ENCODE measurements at places on chromosomes 6 and 20.

- DNase-seq: no peak
Measured at GRCh38 chr6:138415125-138415524, 11.1 kb downstream of the HEBP2 start.

- peak; percentile 82 for DNase-seq
Measured at GRCh38 chr20:46135856-46136633, 17.9 kb downstream of the CD40 start.

GRCh38 chr6:107657755-107658461 is 166.2 kb downstream of the SCML4 start:
- peak; percentile 34 for DNase-seq

DNA sequence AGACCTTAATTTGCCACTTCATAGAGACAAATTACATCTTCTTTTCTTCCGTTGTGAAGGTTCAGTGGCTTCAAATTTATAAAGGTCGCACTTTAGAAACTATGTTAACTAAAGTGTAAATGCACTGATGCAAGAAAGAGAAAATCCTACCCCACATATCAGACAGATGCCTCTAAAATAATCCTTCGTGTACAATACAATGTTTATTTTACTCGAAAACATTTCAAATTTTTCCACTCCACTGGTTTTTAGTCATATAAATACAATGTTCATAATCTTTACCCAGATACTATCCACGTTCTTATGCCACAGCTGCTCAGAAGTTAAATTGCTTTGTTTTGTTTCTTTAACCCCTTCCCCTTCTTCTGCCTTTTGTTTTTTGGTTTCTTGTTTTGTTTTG is 140.3 kb upstream of the LAMP5 start:
- DNase-seq: no peak

DNA sequence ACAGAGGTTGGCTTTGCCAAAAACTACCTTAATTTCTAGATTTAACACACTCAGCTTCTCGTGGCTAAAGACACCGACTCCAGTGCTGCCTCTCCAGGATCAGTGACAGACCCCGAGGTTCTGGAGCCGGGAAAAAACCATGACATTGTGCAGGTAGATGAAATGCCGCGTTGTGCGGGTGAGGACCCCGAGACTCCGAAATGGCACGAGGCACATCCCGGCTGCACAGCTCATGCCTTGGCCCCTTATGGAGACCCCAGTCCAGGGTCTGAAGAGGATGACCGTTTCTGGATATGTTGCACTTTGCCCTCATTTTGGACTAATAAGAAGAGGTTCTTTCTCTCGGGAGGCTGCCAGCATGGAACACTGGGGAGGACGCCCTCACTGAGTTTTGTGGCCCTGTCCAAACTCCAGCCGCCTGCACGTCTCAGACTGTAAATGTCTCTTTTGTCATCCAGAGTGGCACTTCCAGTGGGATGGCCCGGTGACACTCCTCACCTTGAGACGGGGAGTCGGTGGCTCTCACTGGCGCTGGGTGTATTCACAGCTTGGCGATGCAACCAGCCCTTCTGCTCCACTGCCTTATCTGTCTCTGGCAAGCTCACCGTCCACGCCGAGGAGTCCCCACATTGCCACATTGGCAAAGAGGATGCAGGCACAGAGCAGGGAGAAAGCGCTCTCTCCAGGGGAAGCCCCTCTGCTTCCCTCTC is 245.2 kb downstream of the SMOC2 start:
- no peak for DNase-seq

DNA sequence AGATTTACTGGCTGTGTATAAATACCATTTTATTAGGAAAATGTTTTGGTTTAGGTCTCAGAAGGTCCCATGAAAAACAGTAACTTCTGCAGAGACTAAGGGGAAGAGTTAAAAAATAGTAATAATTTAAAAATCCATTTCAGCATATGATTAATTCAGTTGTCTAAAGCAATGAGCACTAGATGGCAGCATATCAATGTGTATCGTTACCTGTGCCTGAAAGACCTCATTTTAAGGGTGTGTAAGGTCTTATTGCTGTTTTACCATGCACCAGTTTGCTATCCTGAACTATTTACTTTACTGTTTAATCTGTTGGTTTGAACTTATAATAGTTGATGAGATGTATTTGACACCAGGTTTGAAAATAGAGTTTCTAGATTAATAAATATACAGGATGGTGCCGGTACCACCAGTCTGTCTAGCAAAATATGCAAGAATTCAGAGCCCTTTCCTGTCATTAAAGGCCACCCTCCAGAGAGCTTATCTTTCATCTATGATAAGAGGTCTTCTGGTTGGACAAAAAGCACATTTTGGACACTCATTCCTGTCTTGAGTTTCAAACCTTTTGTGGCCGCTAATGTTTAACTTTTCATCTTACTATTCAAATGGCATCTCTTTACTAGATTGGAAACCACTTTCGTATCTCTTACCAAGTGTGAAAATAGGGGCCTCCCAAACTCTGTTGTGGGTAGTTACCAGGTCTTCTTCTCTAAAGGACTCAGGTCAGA is 8.9 kb upstream of the AHI1 start:
- DNase-seq: peak; percentile 76

GRCh38 chr20:6558341-6558740 is 209.1 kb upstream of the BMP2 start:
- DNase-seq: no peak

GRCh38 chr20:45959956-45960630 is 11.9 kb downstream of the ZNF335 start:
- no peak for DNase-seq

DNA sequence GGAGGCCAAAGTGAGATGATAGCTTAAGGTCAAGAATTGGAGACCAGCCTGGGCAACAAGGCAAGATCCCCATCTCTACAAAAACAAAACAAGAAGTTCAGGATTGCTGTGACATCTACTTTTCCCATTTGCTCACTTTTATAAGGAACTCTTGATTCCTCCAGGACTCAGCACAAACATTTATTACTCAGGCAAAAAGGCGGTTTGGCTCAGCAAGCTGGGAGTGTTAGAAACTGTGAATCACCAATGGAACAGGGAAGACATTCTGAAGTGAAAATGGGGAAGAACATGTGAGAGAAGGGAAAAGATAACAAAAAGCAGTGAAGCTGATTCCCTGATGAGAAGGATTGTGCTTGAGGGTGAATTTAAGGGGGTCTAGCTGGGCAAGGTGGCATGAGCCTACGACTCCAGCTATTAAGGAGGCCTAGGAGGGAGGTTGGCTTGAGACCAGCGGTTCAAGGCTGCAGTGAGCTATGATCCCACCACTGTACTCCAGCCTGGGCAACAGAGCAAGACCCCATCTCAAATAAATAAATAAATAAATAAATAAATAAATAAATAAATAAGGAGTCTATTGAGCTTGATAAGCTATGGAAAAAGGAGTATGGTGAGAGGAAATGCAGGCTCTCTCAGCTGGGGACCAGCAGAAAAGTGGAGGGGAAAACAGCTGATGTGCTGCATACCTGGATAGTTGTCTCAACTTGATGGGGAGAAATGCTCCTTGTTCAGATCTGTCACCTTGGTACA is 65.4 kb upstream of the HDDC2 start:
- no peak for DNase-seq

DNA sequence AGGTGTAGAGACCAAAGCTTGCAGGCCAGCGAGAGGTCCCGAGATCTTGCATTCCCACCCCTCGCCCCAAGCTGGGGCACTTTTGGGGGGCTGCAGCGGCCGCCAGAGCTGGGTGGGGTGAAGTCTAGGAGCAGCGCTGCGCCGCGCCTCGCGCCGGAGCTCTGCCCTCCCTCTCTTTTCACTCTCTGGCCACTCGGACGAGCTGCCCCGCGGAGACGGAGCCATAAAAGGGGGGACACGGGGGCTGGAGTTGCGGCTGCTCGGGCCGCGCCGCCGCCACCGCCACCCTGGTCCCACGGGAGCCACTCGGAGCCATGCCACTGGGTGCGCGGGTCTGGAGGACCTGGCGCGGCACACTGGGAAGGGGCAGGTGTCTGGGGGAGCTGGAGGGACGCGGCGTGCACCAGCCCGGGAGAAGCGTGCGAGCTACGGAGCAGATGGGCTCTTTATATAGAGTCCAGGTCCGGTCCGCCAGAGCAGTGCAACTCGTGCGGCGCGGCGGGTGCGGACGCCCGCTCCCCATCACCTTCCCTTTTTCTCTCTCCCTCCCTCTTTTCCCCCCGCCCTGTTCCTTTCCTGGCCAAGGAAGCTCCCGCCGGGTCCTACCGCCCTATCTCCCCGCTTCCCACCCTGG is 687 bp upstream of the HTR1B start:
- DNase-seq: peak; percentile 75

- DNase-seq: no peak
Measured at GRCh38 chr20:1973601-1974440, 20.0 kb downstream of the PDYN start.

DNA sequence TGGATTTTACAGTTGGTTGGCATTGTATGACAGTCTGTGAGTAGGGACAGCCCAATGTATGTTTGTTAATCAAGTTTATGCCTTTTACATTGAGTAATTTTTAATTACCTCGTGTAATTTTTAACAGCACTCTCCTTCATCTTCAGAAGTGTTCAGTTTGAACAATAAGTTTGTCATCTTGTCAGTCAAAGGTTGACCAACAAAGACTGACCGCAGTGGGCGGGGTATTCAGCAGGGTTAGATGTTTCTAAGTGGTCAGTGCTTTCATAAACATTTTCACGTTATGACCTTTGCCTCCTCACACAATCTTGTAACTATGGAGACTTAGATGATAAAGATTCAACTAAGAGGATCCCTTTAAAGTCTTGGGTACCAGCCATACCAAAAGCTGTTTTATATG is 40.8 kb downstream of the GFRA4 start:
- DNase-seq: no peak

- no peak for DNase-seq
Measured at GRCh38 chr6:69771158-69771906, 25.5 kb downstream of the LMBRD1 start.
